ENCODE measurements at places on chromosomes 4 and X.

DNA sequence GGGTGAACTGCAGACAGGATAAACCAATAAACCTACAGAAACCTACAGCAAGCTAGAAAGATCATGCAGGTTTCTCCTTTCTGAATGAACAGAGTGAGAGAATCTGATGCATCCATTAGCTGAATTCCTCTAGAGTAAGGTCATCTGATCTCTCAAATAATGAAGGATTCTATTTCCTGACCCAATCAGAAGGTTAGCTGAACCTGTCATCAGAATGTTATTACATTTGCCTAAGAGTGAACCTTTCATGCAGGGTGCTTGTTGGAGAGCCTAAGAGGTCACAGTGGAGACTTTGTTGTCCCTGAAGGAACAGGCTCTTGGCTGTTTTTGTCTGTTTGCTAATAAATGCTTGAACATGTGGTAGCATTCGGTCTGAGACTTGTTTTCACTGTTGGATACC is 24.0 kb downstream of the MEPE start:
- no peak for DNase-seq

DNA sequence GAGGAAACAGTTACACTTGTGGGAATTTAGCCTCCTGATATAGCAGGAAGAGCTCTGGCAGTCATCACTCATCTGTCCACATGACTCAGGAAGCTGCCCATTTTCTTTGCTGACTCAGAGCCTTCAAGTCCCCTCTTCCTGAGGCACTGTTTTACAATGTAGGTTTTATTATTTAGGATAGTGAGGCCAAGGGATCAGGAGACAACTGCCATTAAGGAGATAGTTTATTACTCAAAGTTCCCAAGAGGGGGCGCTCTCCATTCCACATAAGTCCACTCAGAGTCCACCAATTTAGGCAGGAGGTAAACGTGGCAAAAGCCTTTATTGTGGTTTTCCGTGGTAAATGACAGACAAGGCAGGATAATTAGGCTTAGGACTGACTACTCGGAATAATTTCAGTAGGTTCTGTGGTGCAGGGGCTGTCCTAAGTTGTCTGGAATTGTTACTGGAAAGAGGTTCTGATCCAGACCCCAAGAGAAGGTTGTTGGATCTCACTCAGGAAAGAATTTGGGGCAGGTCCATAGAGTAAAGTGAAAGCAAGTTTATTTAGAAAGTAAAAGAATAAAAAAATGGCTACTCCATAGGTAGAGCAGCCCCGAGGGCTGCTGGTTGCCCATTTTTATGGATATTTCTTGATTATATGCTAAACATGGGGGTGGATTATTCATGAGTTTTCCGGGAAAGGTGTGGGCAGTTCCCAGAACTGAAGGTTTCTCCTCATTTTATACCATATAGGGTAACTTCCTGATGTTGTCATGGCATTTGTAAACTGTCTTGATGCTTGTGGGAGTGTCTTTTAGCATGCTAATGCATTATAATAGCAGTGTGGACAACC is 96.0 kb upstream of the RAB40AL start:
- no peak for DNase-seq

- no peak for DNase-seq
These were observed 234.4 kb upstream of the FAT1 start for GRCh38 chr4:186957952-186958555.

- peak; percentile 46 for DNase-seq
These were observed 70.8 kb downstream of the PPARGC1A start for GRCh38 chr4:23819041-23819511.

DNA sequence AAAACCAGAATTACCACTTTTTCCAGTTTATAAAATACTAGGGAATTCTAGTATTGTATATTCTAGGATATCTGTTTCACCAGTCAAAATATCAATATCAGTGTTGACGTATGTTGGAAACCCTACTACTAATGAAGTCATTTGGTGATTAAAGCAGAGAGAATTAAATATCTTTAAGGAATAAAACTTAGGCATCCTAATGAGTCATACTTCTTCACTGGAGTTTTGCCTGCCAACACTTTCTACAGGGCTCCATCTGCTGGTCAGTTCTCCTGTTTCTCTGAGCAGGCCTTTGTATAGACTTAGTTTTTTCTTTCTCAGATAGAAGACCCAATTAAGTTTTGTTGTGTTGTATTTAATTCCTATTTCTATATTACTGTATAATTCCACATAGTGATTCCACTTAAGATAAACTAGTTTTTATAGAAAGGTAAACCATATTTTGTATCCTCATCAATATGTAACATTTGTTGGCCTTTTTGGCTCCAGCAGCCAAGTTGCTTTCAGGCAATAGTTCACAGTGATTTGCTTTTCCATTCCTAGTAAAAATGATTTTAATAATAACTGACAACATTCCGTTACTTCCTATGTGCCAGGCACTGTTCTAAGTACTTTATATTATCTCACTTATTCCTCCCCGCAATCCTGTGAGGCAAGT is 3.5 kb downstream of the AP1AR start:
- peak; percentile 88 for DNase-seq

DNA sequence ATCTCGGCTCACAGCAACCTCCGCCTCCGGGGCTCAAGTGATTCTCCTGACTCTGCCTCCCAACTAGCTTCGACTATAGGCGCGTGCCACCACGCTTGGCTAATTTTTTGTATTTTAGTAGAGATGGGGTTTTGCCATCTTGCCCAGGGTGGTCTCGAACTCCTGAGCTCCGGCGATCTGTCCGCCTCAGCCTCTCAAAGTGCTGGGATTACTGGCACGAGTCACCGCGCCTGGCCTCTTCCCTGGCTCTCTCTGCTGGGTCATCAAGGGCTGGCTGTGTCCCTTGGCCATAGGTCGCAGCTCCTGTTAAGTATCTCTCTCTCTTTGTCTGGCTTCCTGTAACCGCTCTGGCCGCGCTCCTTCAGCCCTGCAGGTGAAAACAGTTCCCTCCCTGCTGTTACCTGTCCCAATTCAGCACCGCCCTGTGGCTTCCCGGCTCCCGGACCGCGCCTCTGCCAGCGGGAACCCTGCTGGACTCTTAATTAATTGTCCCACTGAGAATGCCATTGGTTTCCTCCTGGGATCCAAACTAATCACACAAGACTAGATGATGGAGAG is 1.3 kb upstream of the RGS12 start:
- no peak for DNase-seq

DNA sequence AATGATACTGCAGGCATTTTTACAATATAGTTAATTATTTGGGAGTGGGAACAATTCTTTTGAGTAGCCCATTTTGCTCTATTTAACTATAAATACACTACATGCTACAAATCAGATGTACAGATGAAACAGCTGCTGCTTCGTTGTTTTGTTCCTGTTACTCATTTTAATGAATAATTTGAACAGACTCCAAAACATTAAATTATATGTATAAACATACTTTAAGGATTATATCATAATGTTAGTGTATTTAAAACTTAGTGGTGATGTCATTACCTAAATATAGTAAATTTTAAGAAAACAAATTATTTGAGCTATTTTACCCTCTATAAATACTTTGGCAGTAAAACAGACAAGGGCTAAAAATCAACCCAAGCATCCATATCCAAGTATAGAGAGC is 60.7 kb downstream of the GAB1 start:
- no peak for DNase-seq
